ENCODE measurements at places on chromosomes 7 and 10. TPM values are rescaled to one million over a fixed set of nuclear protein-coding genes. Genes with fewer than 3 reads are reported as not detected.

Gene ANKRD7
- 6.8 TPM for total RNA-seq

Gene AP3M1
- 33.5 TPM for total RNA-seq

GRCh38 chr10:89339875-89340274, 12.1 kb downstream of the IFIT3 start:
- no peak overlapping the region for H3K27ac ChIP-seq
- H3K4me3 ChIP-seq = no peak overlapping the region
- DNase-seq = no peak
- H3K4me1 ChIP-seq = no peaks in the 10 kb centered on the region

GRCh38 chr7:45404622-45405021, 169.5 kb upstream of the ADCY1 start:
- no peak overlapping the region for H3K27ac ChIP-seq
- H3K4me1 ChIP-seq = no peaks in the 10 kb centered on the region
- H3K4me3 ChIP-seq = no peak overlapping the region
- H3K36me3 ChIP-seq = no peaks in the 10 kb centered on the region
- no peak for DNase-seq
- H3K27me3 ChIP-seq = no peaks in the 10 kb centered on the region

All from thyroid gland (tissue), 4 donors.